GM12878 (cell line): ENCODE measurements at places on chromosomes 1 and 21. TPM values are rescaled to one million over a fixed set of nuclear protein-coding genes. Genes with fewer than 3 reads are reported as not detected.

- no peak overlapping the region for H3K27ac ChIP-seq
- H3K36me3 ChIP-seq, result peaks cover 7% of the 10 kb centered on the region
- H3K27me3 ChIP-seq, result no peaks in the 10 kb centered on the region
- DNase-seq, result no peak
- H3K4me1 ChIP-seq, result no peaks in the 10 kb centered on the region
Measured at GRCh38 chr1:155379631-155380090, 59.0 kb downstream of the RUSC1 start.

DNA sequence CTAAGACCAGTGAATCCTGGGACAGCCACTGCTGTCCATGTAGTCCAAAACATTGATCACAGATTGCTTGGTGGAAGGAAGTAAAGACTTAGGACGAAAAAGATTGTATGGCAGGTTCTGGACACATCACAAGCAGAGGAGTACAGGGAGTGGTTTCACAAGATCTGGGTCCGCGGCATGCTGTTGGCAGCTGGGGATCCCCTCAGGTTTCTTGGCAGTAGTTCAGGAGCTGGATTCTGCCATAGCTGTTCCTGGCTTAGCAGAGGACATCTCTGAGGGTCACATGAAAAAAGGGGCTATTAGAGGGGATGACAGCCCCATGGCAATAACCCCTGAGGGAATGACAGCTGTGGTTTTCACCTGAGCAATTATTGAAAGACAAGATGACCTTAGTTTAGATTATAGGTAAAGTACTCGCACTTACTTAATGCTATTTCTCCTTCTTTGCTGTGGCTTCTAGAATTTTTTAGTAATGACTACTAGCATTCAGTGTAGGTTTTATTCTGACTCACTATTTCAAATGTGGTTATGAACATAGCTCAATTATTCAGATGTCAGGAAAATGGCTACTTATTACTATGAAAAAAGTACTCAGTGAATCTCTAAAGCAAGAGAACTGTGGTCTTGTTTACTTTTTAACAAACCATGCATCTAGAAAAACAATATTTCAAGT, 8.2 kb downstream of the KRTAP27-1 start:
- H3K4me3 ChIP-seq, result no peak overlapping the region
- H3K27ac ChIP-seq, result no peak overlapping the region
- H3K27me3 ChIP-seq, result no peaks in the 10 kb centered on the region
- DNase-seq, result no peak
- no peaks in the 10 kb centered on the region for H3K36me3 ChIP-seq

Gene NCMAP
- not detected in 2 replicates for total RNA-seq

GRCh38 chr1:169682071-169682470, 29.3 kb downstream of the SELL start:
- peak overlapping the region; percentile 67; the same call in 1 of the 2 replicates for H3K27ac ChIP-seq
- no peak for DNase-seq
- no peak overlapping the region for H3K4me3 ChIP-seq
- H3K27me3 ChIP-seq, result no peaks in the 10 kb centered on the region
- H3K4me1 ChIP-seq, result peaks cover 44% of the 10 kb centered on the region
- H3K36me3 ChIP-seq, result no peaks in the 10 kb centered on the region

GRCh38 chr1:226406401-226406881, 1.5 kb downstream of the PARP1 start:
- H3K36me3 ChIP-seq, result 0 out of 2 replicates have a peak, but pooled peaks cover 2% of the 10 kb centered on the region
- H3K4me3 ChIP-seq, result peak overlapping the region; percentile 86
- peaks cover 26% of the 10 kb centered on the region for H3K4me1 ChIP-seq
- no peaks in the 10 kb centered on the region for H3K27me3 ChIP-seq
- H3K27ac ChIP-seq, result peak overlapping the region; percentile 77
- no peak for DNase-seq

DNA sequence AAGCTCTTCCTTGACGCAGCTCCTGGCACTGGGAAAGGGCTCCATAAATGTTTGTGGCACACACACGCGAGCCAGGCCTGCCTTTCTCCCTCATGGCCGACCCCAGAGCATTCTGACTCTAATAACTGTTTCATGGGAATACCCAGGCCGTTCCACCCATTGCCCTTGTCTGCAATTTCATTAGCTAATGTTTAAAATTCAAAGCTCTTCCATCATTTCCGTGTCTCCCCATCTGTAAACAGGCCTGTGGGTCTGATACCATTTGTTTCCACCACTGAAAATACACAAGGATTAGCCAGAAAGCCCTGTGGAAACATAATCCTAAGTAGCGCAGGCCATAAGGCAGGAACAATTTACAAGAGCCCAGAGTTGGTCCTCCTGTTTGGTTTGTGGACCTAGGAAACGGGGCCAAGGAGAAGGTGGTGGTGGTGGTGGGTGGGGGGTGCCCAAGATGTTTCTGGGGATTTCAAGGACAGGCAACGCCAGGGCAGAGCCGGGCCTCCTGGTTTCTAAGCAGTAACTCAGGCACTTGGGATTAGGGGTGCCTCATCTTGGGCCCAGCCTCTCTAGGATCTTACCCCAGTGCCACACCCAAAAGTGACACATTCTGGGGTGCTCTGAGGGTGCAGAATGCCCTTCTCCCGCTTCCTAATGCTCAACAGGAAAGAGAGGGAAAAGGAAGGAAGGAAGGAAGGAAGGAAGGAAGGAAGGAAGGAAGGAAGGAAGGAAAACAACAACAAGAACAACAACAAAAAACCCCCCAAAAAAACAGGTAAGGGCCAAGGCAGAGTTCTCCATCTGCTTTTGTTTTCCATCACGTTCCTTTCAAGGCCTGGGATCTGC, 79.4 kb downstream of the SSBP3 start:
- H3K27me3 ChIP-seq, result no peaks in the 10 kb centered on the region
- no peak for DNase-seq
- peaks cover 5% of the 10 kb centered on the region; the same call in 1 of the 2 replicates for H3K36me3 ChIP-seq
- no peak overlapping the region for H3K27ac ChIP-seq
- H3K4me1 ChIP-seq, result peaks cover 13% of the 10 kb centered on the region

- no peak overlapping the region for H3K4me3 ChIP-seq
- H3K27me3 ChIP-seq, result no peaks in the 10 kb centered on the region
Measured at GRCh38 chr1:180785291-180785690, 127.4 kb upstream of the KIAA1614 start.
